AG08395 (cell line): ENCODE measurements at places on chromosomes 3 and 15.

DNA sequence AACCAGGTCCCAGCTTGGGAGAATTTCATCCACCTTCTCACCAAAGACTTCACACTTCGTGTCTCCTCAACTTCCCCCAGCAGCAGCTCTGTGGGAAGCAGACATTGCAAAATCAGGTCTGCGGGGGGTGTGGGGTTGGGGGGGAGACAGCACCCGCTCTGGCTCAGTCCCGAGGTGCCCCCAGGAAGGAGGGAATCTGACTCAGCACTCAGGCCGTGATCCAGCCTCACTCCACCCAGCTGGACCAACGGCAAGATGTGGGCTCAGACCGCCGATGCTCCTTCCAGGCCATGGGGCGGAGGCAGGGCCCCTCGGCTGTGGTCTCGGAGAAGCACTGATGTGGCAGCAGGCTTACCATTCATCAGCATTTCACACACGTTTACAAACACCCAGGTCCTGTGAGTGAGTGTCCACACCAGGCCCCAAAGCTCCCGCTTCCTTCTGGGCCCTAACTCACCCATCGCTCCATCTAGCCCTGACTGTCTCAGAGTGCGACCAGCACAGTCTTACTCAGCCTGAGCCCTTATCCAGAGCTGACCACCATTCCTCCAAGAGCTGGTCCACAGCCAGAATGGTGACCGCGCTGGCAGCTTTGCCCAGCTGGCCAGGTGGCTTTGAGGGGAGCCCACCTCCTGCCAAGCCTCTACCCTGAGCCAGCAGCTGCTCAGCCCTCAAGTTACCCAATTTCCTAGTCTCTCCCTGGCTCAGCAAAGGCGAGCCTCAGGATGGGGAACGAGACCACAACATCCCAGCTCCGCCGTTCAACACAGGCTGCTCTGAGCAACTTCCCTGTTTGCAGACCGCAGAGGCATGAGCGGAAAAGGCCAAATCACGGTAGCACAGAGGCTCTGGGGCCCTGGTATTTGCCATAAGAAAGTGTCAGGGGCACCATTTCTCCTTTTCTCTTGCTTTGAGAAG lies 3.3 kb downstream of the STAB1 start:
- DNase-seq: peak; percentile 87

DNA sequence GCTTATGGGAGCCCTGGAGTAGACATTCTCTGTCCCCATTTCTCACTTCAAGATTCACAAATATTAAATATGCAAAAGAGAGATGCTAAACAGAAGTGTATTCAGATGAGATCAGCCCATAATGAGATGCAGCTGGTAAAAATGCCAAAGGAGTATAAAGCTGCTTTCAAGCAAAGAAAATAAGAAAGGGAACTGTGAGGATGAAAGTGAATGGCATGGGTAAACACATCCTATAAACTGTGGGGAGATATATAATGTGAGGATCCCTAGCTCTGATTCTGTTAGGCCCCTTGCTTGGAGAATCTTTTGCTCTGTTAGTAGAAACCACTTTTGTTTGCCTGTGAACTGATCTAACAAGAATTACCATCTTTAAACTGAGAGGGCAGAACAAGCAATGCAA lies 396.6 kb downstream of the SOX2 start:
- no peak for DNase-seq

DNA sequence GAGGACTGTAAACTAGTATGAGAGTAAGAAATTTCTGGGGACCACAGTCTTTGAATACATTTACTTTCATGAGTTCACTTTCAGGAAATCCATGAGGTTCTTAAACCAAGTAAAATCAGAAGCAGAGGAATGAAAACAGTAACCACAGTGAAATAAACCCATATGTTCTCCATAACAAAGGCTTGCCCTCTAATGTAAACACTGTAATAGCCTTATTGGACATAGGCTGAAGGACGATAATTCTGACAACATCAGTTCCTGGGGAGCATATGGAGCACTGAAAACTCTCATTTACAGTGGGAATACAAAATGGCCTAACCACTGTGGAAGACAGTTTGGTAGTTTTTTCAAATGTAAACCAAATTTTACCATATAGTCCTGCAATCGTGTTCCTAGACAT lies 965.8 kb downstream of the NSUN3 start:
- DNase-seq: no peak

DNA sequence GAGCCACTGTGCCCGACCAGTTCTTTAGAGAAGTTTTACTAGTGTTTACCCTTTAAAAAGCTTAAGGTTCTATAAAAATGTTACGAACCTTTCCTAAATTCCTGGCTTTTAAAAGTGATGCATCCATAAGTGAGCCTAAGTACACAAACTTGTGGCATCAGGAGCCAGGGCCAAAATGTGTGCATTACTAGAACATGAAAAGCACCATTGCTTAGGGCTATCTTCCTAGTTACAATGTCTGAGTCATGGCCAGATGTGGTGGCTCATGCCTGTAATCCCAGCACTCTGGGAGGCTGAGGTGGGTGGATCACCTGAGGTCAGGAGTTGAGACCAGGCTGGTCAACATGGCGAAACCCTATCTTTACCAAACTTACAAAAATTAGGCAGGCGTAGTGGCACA lies 39.9 kb downstream of the LEO1 start:
- no peak for DNase-seq

DNA sequence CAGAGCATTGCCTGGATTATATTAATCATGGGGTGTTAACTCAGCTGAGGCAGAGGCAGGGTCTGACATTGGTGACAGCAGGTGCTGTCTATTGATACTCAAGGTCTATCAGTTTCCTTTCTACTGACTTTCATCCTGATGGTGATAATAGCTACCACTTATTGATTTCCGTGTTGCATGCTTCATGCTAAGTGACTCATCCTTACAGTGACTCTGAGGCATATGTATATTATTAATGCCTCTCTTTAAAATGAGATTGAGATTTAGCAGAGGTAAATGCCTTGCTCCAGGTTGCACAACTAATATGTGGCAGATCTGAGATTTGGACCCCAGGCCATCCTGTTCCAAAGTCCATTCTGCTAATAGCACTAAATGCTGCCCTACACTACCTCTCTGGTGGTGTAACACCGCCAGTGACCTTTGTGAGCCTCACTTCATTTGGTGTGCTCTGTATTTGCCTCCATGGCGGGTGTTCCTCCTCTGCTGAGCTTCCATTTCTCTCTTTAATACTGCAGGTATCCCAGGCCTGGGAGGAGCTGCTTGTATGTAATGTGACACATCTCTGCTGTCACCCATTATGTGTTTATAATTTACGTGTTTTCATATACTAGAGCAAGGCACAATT lies 50.4 kb downstream of the GPR171 start:
- DNase-seq: no peak

DNA sequence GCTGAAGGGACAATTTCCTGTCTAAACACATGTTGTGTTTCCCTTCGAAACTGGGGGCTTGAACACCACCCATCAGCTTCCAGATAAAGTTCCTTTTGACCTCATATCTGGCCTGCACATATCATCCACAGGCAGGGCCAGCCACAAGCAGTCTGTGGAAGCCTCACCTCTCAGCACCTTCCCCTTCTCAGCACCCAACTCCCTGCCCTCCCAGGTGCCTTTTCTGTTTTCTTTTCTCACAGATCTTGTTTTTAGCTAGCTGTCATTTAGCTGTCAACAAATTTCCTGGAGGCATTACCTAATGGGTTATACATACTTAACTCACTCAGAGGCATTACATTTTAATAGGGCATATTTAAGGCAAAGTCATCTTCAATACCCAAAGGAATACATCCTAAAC lies 93.9 kb downstream of the SEMA6D start:
- no peak for DNase-seq

GRCh38 chr3:67875338-67875737 lies 220.9 kb upstream of the SUCLG2 start:
- DNase-seq: no peak

DNA sequence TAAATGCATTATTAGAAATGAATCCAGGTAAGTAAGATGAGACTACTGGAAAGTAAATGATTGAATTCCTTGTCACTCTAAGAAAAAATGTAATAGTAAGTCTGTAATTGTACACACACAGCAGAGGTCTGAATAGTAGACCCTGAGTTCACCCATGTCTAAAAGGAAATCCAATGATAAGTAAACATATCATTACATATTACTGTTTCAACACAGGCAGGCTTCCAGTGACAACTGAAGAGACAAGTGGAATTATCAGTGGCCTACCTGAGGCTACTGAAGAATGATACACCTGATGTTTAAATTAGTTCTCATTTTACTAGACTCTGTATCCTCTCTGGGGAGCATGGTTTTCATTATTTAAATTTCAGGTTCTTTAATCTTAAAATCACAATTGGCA lies 6.2 kb upstream of the CCNL1 start:
- no peak for DNase-seq

DNA sequence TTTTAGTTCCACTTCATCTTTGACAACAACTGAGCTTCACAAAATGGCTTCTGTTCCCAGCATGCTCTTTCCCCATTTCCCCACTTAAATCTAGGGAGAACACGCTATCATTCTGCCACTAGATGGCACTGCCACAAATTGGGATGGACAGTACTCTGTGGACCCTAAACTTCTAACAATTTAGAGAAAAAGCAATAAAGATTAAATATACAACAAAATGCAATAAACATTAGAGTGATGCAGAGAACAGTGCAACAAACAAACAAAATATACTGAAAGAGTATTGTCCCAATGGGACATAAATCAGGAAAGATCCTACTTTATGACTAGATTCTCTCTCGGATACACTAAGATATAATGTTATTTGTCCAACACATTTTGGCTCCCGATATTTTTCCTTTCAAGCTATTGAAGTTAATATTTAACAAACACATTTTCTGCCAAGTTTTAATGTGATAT lies 169.7 kb upstream of the TMCO5A start:
- DNase-seq: peak; percentile 71

GRCh38 chr3:104040896-104041295 lies 1325.8 kb upstream of the ALCAM start:
- no peak for DNase-seq

DNA sequence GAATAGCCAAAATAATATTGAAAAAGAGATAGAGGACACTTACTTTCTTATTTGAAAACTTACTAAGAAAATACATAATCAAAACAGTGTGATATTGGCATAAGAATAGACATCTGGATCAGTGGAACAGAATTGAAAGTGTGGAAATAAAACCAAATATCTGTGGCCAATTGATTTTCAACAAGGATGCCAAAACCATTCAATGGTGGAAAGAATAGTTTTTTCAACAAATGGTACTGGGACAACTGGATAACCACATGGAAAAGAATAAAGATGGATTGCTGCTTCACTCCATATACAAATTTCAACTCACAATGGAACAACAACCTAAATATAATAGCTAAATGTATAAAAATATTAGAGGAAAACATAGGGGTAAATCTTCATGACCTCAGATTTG lies 152.5 kb upstream of the GPR149 start:
- no peak for DNase-seq

GRCh38 chr3:113673593-113673992 lies 22.8 kb downstream of the USF3 start:
- DNase-seq: no peak

DNA sequence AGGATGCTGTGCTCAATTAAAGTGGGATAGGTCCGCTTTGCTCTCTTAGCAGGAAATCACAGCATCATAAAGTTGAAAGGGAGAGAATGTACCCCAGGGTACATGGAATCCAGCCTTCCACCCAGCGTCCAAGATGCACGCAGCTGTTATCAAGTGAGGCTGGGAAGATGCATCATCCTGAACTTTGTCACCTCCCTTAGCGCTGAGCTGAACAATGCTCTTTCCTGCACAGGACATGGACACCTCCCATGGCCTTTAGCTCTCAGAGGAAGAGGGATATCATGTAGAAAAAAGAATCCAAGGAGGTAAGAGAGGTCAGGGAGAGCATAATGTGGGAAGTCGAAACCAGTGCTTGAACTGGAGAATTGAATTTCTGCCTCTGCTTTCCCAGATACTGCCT lies 192.8 kb downstream of the FEZF2 start:
- DNase-seq: no peak

GRCh38 chr15:47334805-47335535 lies 382.3 kb upstream of the SEMA6D start:
- DNase-seq: no peak

GRCh38 chr3:120364821-120365220 lies 15.7 kb upstream of the LRRC58 start:
- peak; percentile 61 for DNase-seq

- no peak for DNase-seq
These were observed 177.9 kb downstream of the ERC2 start for GRCh38 chr3:56290374-56290773.

DNA sequence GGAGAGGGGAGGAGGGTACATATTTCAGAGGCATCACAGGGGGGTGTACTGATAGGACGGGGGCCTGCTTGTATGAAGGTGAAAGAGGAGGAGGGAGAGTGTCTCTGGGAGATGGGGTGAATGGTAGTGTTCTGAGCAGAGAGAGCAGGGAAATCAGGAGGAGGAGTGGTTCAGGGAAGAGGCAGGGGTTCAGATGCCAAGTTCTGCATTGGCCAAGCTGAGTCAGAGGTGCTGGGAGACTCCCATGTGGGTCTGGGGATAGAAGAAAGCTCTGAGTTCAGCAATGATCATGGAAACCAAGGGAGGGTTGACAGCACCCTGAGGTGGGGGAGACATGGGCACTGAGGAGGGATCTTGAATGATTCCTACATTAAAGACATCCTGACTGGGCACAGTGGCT lies 3.0 kb downstream of the CYP8B1 start:
- no peak for DNase-seq

DNA sequence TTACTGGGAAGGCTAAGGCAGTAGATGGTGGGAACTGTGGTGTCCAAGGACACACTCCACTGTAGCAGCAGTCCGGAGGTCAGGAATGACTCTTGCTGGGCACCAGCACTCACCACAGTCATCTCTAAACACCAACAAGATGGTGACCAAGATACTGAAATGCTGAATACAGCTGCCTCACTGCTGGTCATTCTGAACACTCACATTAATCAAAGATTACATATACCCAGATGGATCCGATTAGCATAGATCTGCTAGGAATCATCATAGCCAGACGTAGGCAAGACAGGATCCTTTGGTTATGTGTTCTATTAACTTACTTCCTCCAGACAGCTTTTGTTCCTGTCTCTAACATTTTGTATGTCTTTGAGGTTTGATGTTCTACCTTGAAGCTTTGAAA lies 134.9 kb upstream of the BFSP2 start:
- DNase-seq: no peak

- no peak for DNase-seq
These were observed 463.0 kb downstream of the ERC2 start for GRCh38 chr3:56005196-56005805.

- DNase-seq: no peak
These were observed 71.8 kb upstream of the ZBTB20 start for GRCh38 chr3:115218859-115219258.

DNA sequence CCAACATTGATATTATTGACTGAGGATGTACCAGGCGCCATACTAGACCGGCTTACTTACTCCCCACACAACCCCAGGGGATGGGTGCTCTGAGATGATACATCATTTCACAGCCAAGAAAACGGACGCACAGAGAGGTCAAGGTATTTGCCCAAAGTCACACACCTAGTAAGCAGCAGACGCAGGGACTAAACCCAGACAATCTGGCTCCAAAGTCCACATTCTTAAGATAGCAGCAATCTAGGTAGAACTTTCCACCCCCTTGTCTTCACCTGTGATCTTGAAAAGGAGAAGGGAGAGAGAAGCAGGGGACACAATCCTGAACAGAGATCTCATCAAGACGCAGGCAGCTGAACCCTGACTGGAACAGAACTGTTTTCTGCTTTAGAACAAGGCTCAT lies 200.6 kb downstream of the XXYLT1 start:
- DNase-seq: no peak
